ENCODE measurements at places on chromosomes 6 and 20.

DNA sequence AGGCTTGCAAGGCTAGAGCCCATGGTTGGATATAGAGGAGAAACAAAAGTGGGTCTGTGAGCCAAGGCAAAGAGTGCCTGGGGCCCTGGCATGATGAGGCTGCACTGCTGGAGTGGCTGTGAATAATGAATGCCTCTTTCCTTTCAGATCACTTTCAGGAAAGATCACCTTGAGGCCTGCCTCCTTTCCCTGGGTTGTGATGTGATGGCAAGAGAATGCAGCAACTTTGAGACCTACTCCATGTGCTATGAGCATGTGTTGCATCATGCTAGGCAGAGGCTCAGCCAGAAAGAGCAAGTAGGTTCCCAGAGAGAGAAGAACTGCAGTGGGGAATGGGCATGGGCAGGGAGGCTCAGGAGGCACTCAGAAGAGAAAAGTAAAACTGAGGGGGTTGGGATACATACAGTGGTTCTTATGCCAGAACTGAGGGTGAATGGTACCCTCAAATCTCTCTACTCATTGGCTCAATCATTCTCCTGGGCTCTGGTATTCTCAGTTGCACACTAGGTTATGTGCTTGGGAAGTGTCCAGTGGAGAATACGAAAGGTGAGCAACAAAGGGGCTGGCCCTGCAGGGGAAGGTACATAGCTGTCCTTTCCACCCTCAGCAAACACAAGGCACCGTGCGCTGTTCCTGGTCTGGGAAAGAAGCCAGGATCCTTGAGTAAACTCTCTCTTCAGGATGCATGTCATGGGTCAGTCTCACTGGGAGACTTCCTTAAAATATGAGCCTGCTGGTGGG is 45.9 kb downstream of the CD164 start:
- no peak for DNase-seq

DNA sequence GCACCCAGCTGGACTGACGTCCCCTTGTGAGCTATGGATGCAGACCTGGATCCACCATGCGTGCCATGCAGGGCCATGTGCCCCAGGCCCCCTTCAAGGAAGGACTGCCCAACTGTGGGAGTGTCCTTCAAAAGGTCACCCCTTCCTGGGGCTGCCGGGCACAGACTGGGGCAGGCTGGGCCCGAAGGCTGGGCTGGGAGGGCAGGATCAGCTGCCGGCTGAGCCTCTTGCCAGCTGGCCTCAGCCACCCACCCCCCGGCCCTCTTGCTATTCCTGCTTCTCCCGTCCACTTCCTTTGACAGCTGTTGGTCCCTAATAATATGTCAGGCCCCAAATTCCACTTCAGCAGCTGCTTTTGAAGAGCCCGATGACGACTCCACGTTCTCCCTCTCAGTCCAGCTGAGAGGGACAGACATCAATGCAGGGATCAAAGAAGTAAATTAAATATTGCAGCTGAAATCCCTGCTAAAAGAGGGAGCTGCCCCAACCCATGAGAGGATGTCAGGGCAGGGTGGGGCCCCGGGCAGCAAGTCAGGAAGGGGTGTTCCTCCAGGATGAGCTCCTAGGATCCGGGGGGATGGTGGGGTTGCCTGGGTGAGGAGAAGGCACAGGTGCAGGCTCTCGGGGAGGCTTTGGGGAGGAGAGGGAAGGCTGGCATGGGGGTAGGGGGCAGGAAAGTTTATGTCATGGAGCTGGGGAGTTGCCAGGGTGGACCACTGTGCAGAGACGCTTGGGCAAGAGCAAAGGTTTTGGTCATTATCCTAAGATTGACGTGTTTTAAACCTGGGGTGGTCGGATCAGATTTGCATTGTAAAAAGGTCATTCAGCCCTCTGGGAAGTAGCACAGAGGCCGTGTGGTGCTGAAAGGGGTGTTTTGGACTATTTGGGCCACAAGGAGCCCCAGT is 185.0 kb downstream of the ANKRD60 start:
- no peak for DNase-seq

GRCh38 chr20:54118220-54119001 is 48.0 kb upstream of the BCAS1 start:
- no peak for DNase-seq

- DNase-seq: peak; percentile 98
Measured at GRCh38 chr6:108737594-108738546, 110.4 kb upstream of the ARMC2 start.

- DNase-seq: no peak
Measured at GRCh38 chr6:169083508-169083874, 170.2 kb downstream of the THBS2 start.

- DNase-seq: no peak
Measured at GRCh38 chr20:12028771-12029170, 111.1 kb downstream of the BTBD3 start.

DNA sequence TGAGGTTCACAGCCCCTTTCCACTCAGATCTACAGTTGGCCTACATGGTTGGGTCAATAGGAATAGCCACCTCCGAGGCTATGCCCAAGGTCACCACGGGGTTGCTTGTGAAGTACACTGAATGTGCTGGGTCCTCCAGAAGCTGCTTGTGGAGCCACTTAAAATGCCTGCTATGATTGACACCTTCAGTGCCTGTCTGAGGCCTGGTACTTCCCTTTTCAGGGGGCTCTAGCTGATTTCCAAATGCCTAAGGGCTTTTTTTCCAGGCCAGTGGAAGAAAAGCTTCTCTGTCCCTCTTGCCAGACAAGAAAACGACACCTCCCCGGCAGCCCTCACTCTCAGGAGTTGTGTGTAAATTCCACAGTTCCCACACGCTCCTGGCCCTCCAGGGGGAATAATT is 6.3 kb upstream of the NXT1 start:
- no peak for DNase-seq

DNA sequence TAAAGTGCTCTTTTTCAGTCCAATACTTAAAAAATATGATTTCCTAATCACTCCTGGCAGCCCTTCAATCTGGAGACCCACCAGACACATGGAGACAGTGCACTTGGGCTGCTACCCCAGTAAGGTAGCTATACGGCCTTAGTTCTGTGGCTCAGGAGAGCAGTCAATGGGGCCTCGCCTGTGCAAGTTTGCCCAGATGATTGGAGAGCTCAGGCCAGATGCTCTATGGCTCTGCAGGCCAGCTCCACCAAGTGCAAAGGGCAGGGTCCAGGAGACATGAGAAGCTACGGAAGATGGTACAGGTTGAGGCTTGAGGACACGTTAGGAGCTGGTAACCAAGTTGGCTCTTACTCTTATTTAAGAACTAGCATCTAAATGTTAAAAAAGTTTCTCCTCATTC is 30.7 kb downstream of the STK38 start:
- DNase-seq: no peak

- no peak for DNase-seq
Measured at GRCh38 chr6:85191656-85192055, 258.2 kb upstream of the NT5E start.

DNA sequence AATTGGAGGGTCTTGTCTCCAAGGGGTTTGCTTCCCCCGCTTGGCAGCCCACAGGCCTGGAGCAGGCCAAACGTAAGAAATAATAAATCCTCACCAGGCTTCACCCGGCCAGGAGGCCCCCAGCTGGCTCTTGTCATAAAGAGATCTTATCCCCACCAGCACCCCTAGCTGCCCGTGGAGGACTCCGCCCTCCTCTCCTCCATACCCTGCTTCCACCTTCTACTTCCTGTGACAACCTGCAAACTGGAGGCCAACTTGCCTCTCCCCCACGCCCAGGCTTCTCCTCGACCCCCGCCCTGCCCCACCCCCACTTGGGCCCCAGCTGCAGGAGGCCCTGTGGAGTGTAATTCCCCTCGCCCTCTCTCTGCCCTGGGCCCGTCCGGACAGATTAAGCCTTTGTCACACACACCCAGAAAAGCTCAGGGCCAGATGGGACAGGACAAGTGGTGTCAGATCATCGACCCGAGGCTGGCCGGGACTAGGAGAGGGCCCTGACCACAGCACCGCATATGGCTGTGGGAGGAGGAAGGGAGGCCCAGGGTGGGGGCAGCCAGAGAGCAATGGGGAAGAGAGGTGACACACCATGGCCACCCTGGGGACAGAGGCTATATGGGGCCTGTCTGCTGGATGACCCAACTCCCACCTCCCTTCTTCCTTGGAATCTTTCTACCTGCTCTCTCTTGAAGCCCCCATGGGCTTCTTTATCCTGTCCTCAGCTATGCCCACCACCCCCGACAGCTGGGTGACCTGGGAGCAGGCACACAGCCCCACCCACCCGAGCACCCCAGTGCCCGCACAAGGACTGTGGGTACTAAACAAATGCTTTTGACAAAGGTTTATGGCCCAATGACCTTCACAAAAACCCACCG is 3.9 kb downstream of the NOL4L start:
- no peak for DNase-seq

- DNase-seq: no peak
Measured at GRCh38 chr6:117157448-117157847, 107.9 kb upstream of the VGLL2 start.

- DNase-seq: no peak
Measured at GRCh38 chr20:60395991-60396390, 437.8 kb downstream of the CDH26 start.

GRCh38 chr20:62938105-62938888 is at the start of gene GID8:
TSS of gene GID8 (plus strand) at chr20:62938147. CDS start at chr20:62941503, 3,356 bp downstream.
- DNase-seq: no peak

DNA sequence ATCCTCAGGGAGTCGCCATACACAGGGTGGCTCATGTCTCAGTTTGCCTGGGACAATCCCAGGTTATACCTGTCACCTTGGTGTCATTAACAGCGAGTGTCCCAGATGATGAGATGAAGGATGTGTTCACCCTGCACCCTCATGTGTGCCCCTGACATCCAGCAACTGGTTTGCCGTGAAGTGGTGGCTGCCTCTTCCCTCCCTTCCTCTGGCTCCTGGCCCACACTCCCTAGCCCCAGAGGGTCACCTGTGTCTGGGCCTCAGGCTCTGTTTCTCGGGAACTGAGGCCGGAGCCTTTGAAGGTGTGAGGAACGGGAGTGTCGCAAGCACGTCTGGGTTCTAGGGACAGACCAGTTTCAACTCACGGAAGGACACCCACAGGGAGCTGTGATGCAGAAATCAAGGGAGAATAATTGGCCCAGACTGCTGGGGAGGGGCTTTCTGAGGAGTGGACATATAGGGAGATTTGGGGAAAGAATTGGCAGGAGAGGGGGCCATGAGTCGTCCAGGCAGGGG is 35.8 kb upstream of the PHACTR3 start:
- DNase-seq: no peak

DNA sequence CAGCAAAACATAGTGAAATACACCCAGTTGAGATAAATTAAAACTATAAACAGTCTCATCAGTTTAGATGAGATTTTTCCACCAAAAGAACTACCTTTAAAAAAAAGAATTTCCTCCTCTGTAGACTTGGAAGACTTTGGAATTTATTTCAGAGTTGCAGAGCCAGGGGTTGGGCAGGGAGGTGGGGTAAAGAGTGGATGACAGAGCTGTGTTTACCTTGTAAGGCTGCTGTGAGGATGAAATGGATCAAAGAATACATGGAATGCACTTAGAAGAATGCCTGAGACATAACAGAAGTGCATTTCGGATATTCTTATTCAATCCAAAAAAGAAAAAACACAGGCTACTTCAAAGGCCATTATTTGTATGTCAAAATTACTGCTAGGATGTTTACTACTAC is 6.4 kb upstream of the LY86 start:
- DNase-seq: no peak

GRCh38 chr6:167676000-167676665 is 150.6 kb upstream of the AFDN start:
- no peak for DNase-seq

DNA sequence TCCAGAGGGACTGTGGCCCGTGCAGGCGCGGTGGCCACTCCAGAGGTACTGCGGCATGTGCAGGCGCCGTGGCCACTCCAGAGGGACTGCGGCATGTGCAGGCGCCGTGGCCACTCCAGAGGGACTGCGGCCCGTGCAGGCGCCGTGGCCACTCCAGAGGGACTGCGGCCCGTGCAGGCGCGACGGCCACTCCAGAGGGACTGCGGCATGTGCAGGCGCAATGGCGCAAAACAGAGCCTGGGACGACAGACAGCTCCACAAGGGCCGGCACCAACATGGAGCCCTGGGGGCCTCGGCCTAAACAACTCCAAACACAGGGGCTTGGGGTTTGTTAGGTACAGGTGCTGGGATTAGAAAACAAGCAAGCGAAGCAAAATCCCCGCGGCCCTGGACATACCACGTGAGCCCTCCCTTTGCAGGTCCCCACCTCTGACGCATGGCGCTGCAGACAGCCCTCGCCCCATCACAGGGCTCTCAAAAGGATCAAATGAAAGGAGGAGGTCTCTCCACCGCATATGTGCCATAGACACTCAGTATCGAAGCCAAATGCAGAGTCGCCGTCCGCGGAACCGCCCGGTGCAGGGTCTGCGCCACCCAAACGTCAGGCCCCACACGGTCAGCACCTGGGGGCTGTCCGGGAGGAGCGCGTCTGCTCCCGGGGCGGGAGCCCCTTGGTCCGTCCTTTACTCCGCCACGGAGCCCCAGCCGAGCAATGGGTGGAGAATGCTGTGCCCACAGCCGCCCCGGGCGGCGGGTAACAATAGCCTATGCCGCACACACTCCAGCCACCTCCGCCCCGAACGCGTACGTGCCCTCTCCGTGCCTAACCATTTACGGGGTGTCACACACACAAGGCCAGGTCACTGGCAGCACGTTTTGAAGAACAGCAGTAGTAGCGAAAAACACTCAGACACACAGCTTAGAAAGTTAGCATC is 85.7 kb downstream of the TAF4 start:
- DNase-seq: no peak

DNA sequence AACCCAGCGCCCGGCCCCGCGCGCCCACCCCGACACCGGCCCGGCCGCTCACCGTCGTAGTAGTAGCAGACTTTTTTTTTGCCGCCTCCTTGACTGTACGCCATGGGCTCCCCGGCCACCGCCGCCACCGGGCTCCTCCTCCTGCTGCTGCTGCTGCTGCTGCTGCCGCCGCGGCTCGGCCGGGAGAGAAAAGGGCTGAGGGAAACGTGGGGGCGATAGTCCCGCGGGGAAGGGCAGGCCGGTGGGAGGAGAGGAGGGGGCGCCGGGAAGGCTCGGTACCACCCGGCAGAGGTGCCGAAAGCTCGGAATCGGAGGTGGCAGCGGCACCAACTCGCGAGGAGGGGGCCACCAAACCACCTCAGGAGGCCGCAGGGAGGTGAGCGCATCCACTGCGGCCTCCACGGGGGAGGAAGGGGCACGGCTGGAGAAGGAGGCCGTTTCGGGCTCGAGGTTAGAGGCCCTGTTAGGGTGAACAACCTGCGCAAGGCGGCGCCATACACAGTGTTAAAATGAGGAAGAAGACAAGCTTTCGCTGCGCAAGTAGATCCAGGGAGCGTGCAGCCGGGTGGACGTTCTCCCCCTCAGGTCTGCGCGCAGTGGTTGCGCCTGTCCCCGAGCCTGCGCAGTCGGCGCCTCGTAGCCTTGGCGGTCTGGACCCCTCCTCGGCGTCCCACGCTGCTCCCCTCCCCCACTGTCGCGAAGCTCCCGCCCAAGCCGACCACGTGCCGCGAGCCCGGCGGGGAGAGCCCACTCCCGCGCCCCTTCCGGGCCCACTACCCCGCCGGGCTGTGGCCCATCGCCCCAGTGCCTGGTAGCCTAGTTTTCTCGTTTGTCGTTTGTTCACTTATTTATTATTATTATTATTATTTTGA is at the start of gene HDAC2:
HDAC2 (minus strand) TSS at position 344 of the 872 bp plus-strand sequence; CDS start at position 104, 240 bp downstream.
- peak; percentile 71 for DNase-seq

DNA sequence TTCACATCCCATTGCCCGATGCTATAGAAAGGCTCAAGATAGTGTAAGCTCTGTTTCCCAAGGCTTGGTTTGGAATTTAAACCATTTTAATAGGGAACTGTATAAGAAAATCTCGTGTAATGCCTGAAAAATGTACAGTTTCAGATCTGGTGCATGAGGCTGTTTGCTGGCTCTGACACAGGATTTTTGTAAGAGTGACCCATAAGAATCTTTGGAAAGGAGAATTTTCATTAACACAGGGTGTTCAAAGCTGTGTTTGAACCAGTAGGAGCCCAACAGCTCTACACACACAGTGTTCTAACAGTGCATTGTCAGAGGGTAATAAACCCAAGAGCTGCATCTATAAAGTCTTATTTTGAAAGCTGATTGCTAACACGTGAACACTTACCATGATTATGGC is 293.5 kb downstream of the PRL start:
- no peak for DNase-seq

Measured in HS-5 (cell line).